ENCODE measurements at places on chromosomes 13 and 19. TPM values are rescaled to one million over a fixed set of nuclear protein-coding genes. Genes with fewer than 3 reads are reported as not detected.

GRCh38 chr19:51760697-51761356 lies at the start of gene FPR2:
FPR2 (plus strand) TSS chr19:51761180; CDS start chr19:51768659, 7,479 bp downstream.
- DNase-seq, result no peak

- no peak for DNase-seq
Measured at GRCh38 chr19:29923653-29924052, 18.4 kb upstream of the URI1 start.

DNA sequence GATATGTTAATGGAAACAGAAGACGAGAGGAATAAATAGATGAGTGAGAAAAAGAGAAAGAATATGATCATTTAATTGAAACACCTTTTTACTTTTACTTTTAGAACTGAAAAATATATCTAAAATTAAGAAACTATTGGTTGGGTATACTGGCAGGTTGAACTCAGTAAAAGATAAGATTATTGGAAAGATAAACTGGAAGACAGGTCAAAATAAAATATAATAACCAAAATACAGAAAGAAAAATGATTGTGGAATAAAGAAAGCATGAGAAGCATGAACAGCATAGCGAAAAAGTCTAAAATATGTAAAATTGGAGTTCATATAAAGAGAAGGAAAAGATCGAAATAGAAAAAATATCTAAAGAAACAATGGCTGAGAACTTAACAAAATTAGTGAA lies 242.2 kb upstream of the MIR17HG start:
- DNase-seq, result no peak

- no peak for DNase-seq
Measured at GRCh38 chr19:10068205-10068604, 17.9 kb upstream of the SHFL start.

GRCh38 chr19:35744430-35745327 lies 539 bp downstream of the U2AF1L4 start:
- peak; percentile 92 for DNase-seq

The ZNF682 gene
- total RNA-seq, result 16.0 TPM

The PNMA8B gene
- not detected for total RNA-seq

DNA sequence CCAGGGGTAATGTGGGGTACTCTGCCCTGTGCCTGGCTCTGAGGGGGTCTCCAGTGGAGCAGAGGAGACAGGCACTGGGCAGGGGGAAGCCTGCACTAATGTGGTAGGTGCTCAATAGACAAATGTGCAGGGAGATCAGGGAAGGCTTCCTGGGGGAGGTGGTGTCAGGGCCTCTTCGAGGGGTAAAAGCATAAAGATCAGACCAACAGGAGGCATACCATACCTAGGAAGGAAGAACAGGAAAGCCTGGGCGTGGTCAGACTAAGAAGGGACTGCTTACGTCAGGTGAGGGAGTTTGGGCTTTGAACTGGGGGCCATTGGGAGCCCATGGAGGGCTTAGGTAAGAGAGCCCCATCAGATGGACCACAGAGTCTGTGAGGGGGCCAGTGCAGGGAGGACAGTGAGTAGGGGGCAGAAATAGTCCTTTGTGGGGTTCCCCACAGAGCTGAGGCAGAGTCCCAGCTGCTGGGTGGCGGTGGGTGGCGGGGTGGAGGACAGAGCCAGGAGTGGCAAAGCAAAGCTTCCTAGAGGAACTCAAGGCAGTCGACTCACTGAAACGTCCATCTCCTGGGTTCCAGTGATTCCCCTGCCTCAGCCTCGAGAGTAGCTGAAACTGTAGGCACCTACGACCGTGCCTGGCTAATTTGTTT lies 8.8 kb downstream of the PRR36 start:
- DNase-seq, result peak; percentile 34

DNA sequence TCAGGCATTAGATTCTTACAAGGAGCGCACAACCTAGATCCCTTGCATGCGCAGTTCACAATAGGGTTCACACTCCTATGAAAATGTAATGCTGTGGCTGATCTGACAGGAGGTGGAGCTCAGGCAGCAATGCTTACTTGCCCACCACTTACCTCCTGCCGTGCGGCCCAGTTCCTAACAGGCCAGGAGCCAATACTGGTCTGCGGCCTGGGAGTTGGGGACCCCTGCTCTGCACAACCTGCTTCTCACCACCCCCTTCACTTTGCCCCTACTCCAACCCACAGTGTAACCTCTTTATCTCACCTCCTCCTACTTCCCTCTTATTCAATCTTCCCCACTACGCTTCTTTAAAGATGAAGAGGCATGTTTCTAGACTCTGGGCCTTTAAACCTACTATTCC lies 240.2 kb downstream of the RGCC start:
- DNase-seq, result no peak

GRCh38 chr19:4889034-4889815 lies 13.5 kb downstream of the ARRDC5 start:
- DNase-seq, result no peak

The CCDC124 gene
- total RNA-seq, result 29.7 TPM

The SLC46A3 gene
- 5.9 TPM for total RNA-seq

The CYP4F8 gene
- not detected for total RNA-seq

- no peak for DNase-seq
Measured at GRCh38 chr13:98118865-98119264, 24.0 kb upstream of the FARP1 start.

- DNase-seq, result no peak
Measured at GRCh38 chr19:32649751-32650150, 25.2 kb downstream of the ANKRD27 start.

GRCh38 chr19:35754370-35755130 lies 2.3 kb downstream of the HSPB6 start:
- DNase-seq, result no peak

DNA sequence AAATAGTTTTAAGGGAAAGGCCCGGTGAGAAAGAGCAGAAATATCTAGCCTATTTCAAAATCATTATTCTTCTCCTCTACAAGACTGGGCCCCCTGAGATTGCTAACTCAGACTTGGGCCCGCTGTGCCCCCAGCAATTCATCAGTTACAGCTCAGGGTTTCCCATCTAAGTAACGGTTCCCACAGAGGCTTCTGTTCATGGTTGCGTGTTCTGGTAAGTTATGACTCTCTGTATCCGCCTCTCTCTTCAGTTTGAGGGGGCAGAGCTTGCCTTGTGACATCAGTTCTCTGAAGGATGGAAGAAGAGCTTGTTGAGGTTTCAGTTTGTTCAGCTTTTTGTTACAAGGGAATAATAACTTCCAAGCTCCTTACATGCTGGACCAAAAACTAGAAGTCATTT lies 11.6 kb downstream of the ZNF57 start:
- DNase-seq, result no peak

- no peak for DNase-seq
Measured at GRCh38 chr19:2249880-2250765, 1.0 kb downstream of the AMH start.

DNA sequence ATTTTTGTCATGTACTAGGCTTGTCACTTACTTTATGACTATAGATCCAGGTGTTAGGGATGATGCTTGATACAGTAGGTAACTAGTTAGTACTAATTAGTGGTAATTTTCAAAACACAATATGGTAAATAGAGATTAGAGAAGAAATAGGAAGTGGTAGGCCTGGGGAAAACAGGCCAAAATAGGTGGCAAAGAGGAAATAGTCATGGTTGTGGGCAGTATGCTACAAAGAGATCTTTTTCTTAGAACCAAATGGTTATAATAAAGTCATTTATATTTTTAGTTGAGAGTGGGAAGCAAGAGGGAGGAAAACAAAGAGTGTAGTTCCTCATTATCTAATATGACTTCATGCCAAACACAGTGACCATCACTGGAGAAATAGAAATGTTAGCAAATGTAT lies 9.1 kb upstream of the VWA8 start:
- no peak for DNase-seq

DNA sequence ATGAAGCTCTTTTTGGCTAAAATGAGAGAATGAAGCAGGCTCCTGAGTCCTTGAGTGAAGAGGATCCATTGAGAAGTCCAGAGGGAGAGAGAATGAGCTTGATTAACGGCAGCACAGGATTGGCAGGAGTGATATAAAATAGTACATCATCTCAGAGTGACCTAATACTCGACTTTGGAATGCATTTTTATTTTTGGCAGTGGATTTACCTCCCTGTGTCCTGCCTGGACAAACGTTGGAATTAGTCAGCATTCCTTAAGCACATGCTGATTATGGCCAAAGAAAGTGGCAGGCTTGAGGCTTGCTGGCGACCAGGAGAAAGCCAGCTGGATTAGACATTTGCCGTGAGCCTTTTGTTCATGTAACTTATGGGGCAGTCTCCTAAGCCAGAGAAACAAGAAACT lies 22.9 kb downstream of the LRCH1 start:
- no peak for DNase-seq

GRCh38 chr13:94329277-94329676 lies 150.2 kb downstream of the DCT start:
- no peak for DNase-seq

GRCh38 chr13:39910041-39910440 lies 254.6 kb downstream of the COG6 start:
- DNase-seq, result no peak

The CGB5 gene
- total RNA-seq, result not detected

GRCh38 chr19:3001235-3001800 lies 24.0 kb downstream of the TLE6 start:
- no peak for DNase-seq

DNA sequence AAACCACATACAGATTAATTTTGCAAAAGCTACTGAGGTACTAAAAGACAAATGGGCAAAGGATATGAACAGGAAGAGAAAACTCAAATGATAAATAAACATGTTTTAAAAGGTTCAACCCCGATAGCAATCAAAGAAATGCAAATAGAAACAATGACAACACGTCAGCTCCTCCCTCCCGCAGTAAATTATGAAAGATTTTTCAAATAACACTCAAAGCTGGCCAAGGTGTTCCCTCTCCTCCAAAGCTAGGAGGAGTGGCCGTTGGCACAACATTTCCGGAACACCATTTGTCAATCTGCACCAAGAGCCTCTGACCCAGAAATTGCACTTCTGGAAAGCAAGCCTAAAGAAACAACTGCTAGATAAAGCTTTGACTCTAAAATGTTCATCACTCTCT lies 28.3 kb downstream of the INSR start:
- no peak for DNase-seq

The HDGFL2 gene
- 13.9 TPM for total RNA-seq

GRCh38 chr19:29928831-29929230 lies 13.2 kb upstream of the URI1 start:
- DNase-seq, result no peak

- peak; percentile 23 for DNase-seq
Measured at GRCh38 chr19:13974073-13974472, 21.8 kb downstream of the DCAF15 start.

- no peak for DNase-seq
Measured at GRCh38 chr13:50574731-50575130, 268.8 kb downstream of the DLEU7 start.

- no peak for DNase-seq
Measured at GRCh38 chr19:50512112-50512998, 1.4 kb downstream of the ASPDH start.

The ZNF665 gene
- 2.4 TPM for total RNA-seq

DNA sequence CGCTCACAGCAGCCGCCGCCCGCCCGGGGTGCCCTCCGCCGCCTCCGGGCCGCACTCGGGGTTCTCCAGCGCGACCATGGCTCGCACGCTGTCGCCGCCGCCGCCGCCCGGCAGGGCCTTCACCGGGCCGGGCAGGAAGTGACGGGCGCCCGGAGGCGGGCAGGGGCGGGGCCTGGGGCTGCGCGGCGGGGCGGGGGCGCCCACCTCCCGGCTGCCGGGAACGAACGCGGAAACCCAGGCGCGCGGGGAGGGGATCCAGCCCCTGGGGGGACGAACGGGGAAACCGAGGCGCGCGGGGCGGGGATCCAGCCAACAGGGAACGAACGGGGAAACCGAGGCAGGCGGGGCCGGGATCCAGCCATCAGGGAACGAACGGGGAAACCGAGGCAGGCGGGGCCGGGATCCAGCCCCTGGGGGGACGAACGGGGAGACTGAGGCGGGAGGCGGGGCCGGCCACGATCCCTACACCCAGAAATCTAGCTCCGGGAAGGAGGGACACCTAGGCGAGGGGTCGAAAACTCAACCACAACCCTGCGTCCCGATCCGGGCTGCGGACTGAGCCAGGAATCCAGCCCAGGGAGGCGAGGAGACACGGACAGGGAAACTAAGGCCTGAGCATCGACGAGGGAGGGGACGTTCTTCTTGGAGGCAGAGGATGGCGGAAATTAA lies at the start of gene R3HDM4:
R3HDM4 (minus strand) TSS at position 140 of the 669 bp plus-strand sequence; CDS start at position 78, 62 bp downstream.
- DNase-seq, result peak; percentile 78
